GM12891 (cell line): ENCODE measurements at places on chromosomes 13 and 19.

DNA sequence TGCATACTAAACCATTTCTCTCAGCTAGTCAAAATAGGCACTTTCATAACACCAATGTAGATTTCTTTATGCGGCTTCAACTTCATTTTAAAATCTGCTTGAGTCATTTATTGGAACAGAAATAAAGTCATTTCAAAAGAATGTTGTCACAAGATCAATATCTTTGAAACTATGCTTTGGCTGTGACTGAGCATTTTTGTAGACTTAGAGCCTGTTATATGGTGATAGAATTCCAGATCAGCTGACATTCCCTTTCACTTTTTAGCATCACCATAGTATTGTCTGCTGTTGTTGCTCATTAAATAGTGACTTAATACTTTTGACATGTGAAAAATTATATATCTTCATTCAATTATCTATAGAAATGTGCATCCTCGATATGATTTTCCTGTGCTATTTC, 279.2 kb upstream of the PRR20A start:
- DNase-seq = no peak

DNA sequence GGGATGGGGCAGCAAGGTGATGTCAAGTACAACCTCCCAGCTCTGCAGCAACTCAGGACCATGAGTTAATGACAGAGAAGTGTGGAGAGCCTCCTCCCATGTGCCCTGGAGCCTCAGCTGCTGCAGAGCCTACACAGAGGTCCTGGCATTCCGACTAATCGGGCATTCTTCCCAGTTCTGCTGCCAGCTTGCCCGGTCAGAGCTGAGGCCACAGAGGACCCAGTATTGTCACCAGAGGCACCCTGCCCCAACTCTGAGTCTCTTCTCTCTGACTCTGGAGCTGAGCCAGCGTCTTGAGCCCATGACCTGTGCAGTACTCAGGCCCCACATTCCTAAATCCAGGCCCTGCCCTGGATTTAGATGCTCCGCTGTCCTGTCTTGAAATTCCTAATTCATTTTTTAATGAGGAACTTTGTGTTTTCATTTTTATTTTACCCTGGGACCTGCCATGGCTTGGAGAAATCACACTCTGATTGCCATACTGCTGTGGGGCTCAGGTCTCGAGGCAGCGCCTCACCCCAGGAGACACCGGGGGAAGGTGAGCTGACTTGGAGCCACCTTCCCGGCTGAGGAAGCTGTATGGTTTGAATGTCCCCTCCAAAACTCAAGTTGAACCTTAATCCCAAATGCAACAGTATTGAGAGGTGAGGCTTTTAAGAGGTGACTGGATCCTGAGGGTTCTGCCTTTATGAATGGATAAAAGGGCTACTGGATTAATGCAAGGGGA, 144.9 kb upstream of the ZNF507 start:
- no peak for DNase-seq

DNA sequence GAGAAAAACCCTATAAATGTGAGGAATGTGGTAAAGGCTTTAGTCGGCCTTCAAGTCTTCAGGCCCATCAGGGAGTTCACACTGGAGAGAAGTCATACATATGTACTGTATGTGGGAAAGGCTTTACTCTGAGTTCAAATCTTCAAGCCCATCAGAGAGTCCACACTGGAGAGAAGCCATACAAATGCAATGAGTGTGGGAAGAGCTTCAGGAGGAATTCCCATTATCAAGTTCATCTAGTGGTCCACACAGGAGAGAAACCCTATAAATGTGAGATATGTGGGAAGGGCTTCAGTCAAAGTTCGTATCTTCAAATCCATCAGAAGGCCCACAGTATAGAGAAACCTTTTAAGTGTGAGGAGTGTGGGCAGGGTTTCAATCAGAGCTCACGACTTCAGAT, 11.7 kb downstream of the ZNF226 start:
- DNase-seq = no peak

GRCh38 chr13:113451951-113452421, 1.3 kb downstream of the ADPRHL1 start:
- DNase-seq = no peak

- DNase-seq = no peak
Measured at GRCh38 chr19:46926170-46927071, 65.6 kb downstream of the ARHGAP35 start.

DNA sequence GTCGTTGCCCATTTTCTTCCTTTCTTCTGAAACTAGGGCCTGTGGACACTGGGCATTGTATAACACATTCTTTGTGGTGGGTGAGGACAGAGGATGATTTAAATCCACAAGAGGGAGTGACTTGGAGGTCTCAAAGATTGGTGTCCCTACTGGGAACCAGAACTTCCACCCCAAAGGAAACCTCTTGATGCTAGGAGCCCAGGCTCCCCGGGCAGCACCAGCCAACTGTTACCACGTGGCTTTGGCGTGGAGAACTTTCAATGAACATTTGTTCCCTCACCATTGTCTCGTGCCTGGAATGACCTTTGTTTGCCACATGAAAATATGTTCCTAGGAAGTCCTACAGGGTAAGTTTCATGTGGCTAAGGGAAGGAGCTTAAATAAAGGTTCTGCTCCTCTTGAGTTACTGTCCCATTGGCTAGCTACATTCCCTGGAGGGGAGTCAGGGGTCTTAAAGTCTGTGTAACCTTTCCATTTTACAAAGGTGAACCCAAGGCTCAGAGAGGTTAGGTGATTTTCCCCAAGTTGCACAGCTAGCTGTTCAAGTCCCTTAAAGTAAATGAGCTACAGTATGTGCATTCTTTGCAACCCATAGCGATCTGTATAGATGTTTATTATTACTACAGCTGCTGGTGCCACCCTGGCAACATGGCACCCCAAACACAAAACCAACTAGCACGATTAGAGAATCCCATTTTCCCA, 5.0 kb upstream of the CDX2 start:
- no peak for DNase-seq

DNA sequence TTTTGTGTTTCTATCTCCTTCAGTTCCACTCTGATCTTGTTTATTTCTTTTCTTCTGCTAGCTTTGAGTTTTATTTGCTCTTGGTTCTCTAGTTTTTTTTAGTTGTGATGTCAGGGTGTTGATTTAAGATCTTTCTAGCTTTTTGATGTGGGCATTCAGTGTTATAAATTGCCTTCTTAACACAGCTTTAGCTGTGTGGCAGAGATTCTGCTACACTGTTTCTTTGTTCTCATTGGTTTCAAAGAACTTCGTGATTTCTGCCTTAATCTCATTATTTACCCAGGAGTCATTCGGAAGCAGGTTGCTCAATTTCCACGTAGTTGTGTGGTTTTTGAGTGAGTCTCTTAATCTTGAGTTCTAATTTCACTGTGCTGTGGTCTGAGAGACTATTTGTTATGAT, 251.7 kb upstream of the HTR2A start:
- DNase-seq = no peak

GRCh38 chr19:18418029-18418482, 1.1 kb upstream of the SSBP4 start:
- DNase-seq = no peak

GRCh38 chr13:32796754-32797153, 210.5 kb downstream of the PDS5B start:
- DNase-seq = no peak

- DNase-seq = no peak
Measured at GRCh38 chr13:111954661-111955411, 112.1 kb upstream of the SOX1 start.

GRCh38 chr19:12965017-12965811, 4.2 kb upstream of the DAND5 start:
- DNase-seq = peak; percentile 84

DNA sequence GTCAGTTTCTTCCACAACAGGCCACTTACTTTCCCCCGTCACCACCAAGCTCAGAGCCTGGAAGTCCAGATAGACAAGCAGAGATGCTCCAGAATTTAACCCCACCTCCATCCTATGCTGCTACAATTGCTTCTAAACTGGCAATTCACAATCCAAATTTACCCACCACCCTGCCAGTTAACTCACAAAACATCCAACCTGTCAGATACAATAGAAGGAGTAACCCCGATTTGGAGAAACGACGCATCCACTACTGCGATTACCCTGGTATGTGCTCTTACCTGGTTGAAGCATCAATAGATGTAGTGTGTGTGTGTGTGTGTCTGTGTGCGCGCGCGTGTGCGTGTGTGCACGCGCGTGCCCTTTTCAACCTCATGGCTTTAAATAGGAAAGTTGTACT, 3.7 kb downstream of the KLF5 start:
- no peak for DNase-seq

DNA sequence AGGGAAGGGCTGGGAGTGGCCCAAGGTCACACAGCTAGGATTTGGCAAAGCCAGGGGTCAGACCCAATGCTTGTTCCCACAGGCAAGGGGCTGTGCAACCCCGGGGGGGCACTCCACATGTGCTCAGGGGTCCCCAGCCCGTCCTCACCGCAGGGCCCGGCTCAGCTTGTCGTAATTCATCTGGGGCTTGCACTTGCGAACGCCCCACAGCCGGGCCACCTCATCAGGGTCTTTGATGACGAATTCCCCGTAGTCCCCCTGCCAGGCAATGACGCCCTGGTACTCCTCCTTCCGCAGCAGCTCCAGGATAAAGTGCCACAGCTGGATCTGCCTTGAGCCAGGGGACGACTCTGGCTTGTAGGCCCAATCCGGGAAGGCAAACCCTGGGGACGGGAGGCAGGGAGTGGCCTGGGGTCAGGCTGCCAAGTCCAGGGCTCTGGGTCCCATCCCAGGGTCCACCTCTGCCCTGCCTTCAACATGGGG, 4.7 kb downstream of the ERF start:
- no peak for DNase-seq

- DNase-seq = no peak
Measured at GRCh38 chr13:80379245-80379644, 38.3 kb upstream of the SPRY2 start.

DNA sequence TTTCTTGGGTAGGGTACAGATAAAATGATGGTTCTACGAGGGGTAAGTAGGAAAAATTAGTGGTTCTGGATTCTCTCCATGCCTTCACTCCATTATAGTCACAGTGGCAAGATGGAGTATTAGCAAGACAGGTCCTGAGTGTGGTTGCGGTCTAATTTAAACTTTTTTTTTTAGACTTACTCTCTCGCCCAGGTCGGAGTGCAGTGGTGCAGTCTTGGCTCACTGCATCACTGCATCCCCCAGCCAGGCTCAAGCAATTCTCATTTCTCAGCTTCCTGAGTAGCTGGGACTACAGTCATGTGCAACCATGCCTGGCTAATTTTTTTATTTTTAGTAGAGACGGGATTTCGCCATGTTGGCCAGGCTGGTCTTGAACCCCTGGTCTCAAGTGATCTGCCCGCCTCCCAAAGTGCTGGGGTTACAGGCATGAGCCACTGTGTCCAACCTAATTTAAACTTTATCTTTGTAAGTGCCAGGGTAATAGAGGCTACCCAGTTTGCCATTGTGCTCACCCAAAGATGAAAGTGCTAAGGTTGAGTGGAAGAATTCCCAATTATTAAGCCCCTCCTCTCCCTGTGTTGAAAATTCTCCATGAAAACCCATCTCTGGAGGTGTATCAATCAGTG, 135.6 kb downstream of the TM9SF2 start:
- no peak for DNase-seq

DNA sequence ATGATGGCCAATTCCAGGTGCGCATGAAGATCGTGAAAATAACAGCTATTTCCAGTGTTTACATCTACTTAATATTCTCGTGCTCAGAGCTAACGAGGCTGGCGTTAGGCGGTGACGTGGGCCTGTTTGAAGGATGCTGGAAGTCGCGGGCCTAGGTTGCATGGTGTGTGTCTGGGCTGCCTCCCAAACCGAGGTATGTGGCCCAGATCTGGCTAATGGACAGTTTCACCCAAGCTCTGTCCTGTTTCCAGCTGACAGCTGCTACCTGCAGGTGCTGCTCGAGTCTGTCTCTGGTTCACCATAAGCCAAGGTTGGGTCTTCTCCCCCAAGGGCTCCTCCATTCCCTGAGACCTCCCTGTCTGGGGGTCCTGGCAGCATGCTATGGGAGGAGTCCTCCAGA, 40.5 kb upstream of the KCTD15 start:
- no peak for DNase-seq

GRCh38 chr13:107681600-107681999, 533.7 kb downstream of the LIG4 start:
- DNase-seq = no peak

GRCh38 chr13:34037636-34038540, 219.9 kb downstream of the RFC3 start:
- no peak for DNase-seq

DNA sequence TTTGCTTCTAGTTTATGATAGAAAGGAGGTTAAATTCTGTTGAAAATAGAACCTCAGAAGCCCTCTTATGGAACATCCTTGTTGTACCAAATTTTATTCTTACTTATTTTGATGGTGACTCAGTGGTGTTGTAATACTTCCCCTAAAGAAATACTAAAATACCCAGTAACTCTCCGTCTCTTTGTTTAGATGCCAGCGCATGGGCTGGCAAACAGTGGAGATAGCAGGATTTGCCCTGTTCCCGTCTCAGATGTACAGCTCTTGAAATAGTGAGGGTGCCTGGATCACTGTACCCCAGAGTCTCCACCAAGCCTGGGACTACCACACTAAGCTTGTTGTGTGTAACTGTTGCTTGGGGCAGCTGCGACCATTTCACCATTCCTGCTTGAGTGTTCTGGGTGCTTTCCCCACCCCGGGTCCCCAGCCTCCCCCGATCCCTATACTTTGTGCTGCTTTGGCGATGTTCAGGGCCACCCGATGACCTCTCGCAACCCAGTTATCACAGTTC, 67.0 kb upstream of the TEX29 start:
- DNase-seq = no peak

DNA sequence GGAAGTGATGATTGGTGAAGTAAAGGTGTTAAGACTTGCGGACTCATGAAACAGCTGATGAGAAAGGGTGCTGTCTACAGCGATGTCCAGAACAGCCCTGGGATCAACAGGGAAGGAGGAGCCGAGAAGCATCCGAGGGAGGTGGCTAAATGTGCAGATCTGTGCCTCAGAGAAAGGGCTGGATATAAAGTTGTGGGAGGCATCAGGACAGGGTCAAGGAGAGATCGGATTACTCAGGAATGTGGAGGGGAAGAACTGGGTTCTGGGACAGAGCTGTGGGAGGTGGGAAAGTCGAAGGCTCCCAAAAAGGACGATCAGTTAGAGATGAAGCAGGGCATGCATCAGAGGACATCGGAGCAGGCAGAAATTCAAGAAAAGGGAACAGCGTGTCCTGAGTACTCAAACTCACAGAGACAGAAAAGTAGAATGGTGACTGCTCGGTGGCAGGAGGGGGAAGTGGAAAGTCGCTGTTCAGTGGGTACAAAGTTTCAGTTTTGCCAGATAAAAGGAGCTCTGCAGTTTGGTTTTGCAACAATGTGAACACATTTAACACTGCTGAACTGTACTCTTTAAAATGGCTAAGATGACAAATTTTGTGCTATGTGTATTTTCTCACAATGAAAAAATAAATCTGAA, 1.9 kb downstream of the SIGLEC14 start:
- no peak for DNase-seq

- no peak for DNase-seq
Measured at GRCh38 chr19:32876236-32876918, 6.8 kb upstream of the SLC7A9 start.

- no peak for DNase-seq
Measured at GRCh38 chr19:36392916-36393673, 14.1 kb upstream of the ZFP14 start.
